ENCODE measurements at places on chromosomes 7 and 10.
A peak's percentile ranks its signal among the peaks of the same experiment; 100 is the strongest.

GRCh38 chr7:101924171-101924570, 106.7 kb downstream of the CUX1 start:
- DNase-seq = no peak

GRCh38 chr10:69412232-69412790, 4.4 kb downstream of the TACR2 start:
- no peak for DNase-seq

DNA sequence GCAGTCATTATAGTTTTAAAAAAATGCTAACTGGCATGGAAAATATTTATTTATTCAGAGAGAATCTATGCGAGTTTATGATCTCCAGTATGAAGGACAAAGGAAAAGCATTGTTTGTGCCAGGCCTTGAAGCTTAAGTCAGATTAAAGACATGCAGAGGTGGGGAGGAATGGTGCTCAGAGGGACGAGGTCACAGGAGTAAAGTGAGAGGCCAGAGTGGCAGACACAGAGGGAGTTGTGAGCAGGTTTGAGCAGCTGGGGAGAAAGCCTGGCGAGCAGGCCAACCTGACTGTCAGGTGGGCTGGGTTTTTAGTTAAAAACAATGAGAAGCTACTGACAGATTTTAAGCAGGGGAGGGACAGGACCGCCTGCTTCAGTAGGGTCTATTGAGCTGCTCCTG, 6.8 kb upstream of the CCNY start:
- peak; percentile 28 for DNase-seq

- DNase-seq = no peak
Measured at GRCh38 chr7:82080254-82080927, 310.5 kb upstream of the HGF start.

DNA sequence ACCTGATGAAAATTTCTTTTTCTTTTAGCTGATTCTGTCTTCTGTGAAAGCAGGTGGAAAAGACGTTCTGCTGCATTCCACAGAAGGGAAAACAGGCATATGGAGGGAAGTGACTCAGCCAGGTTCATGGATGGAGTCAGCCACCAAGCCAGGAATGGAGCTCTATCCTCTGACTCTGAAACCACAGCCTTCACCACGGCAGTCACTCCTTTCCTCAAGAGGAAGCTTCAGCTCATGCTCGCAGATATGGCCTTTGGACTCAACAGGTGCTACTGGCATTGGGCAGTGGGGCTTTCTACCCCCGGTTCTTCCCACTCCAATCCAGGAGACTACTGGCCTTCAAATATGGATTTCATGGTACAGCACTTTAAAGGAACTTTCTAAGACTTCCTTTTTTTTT, 11.5 kb upstream of the PLAU start:
- DNase-seq = no peak

DNA sequence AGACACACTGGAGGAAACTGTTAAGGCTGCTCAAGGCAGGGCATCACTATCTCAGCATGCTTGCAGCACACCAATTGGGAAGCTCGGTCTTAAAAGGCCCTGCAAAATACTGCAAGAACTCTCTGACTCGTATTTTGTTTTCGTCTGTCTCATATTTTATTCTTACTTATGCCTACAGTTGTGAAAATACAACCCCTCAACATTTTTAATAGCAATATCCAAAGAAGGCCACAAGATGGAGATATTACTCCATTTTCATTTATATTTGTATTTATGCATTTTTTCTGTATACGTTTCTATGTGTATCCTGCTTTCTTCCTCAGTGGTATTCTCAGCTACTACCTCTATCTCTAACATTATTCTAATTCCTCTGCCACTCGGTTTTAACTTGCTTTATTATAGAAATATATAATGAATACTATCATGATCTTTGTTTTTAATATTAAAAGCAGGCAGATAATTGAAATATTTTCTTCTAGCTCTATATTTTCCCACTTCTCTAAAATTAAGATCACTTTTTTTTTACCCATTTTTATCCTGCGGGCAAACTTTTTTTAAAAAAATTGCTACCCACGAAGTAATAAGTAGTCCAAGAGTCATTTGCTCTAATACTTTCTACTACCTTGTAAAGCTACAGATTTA, 10.0 kb downstream of the DNAJC1 start:
- peak; percentile 50 for DNase-seq
